Cortex of kidney (tissue), 1 donor: ENCODE measurements at places on chromosomes 5 and 9.

GRCh38 chr9:79477955-79478771 lies 93.6 kb upstream of the TLE4 start:
- DNase-seq = no peak

DNA sequence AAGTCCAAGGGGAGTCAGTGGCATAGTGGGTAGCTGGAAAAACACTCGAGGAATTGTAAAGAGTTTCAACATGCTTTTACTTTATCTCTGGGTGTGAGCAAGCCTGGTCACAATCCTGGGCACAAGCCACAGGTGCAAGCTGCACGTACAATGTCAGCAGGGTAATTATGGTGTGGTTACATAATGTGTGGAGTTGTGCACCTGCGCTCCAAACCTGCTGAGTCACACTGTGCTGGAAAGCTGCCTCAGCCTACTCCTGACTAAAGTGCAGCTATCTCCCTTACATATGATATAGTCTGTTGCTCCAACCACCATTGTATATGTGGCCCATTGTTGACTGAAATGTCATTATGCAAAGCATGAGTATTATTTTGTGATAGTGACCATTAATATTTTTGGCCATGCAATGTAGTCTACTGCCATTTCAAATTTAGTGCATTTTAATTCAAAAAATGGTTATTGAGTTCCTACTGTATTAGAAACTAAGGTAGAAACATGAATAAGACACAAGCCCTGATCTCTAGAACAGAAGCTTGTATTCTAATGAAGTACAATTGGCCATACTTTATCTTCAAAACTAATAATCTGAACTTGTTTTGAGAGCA lies 160.9 kb upstream of the SLC30A5 start:
- DNase-seq = no peak

- no peak for DNase-seq
Measured at GRCh38 chr9:24041160-24041690, 215.2 kb upstream of the ELAVL2 start.

DNA sequence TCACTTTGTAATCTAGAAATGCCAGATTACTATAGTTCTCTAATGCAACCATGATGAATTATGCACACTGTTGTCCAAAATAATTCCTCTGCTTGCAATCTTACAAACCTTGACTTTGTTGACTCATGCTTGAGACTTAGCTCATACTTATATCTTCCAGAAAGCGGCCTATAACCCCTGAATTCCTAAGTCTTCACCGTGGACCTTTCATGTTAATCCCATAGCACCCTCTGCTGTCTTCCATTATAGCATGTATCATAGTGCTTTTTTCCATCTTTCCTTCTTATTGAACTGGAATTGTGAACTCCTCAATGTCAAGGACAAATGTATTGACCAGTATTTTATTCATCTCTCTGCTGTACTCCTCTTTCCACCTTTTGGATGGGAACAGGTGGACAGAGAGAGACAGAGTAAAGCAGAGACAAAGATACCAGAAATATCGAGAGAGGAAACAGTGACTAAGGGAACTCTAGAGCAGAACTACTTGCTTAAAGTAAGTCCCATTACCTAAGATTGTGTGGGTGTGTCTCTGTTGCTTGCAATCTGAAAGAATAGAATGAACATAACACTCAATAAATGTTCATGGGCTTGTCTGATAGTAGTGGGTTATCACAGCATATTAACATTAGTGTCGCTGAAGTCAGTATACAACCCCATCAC lies 110.0 kb downstream of the LURAP1L start:
- no peak for DNase-seq

DNA sequence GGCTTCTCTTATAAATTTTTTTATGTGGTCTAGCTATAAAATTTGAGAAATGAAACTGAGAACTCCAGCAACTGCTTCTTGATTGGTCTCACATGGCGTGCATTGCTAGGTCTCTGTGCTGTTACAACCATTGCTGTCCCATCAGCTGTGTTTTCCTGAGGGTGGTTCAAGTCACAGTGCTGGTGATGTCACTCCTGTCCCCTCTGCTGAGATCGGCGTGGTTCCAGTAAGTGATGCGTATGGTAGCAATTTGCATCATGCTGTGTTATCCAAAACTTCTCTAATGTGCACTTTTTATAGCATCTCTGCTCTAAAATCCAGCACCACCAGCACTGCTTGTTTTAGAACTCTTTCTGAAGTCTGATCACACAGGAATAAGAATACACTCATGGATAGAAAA lies 112.6 kb upstream of the ZNF608 start:
- DNase-seq = no peak

GRCh38 chr5:80629281-80629680 lies 25.2 kb upstream of the MSH3 start:
- DNase-seq = no peak

DNA sequence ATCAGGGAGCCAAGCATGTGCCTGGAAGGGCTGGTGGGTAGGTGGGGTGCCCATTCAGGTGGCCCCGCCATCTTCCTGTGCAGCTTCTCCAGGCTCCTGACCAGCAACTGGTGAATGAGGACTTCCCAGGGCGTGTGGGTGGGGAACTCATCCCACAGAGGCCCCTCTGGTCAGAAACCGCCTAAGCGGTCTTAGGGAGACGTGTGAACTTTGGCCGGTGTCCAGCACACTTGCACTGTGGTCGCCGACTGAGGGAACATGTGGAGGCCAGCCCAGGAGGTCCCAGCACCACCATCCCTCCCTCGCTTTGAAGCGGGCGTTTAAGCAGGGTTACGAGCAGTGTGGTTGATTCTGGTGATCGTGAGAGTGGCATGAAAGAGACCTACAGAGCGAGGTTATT lies 77.8 kb downstream of the MVB12B start:
- DNase-seq = no peak

GRCh38 chr9:113800276-113800675 lies 75.8 kb upstream of the ZNF618 start:
- no peak for DNase-seq

- DNase-seq = no peak
Measured at GRCh38 chr5:92640340-92640739, 940.7 kb downstream of the NR2F1-AS1 start.

DNA sequence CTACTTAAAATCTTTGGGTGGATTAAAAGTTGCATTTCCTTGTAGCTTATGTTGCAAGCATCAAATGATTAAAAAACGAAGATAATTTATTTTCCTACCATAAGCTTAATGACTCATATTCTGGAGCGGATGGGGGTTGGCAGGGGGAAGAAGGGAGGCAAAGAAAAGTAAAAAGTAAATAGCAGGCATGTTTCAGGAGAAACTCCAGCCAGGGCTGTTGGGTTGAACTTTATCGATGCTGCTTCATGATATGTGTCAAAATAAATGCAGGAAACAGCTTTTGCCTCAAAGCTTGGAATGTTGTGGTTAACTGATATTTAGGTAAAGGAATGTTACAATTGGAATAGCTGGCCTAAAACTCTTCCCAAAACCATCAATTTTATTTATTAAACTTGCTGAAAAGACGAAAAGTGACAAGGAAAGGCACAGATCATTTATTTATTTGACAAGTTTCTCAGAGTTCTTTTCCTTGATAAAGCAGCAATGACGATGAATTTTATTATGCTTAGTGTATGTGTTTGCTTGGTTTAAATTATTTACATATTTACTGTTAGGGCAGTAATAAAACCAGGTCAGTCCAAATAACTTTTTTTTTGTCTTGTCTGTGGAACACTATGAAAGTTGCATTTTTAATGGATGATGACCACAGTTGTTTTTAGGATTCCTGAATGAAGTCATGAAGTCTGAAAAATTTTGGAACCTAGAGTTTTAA lies 177.9 kb downstream of the PCSK1 start:
- DNase-seq = no peak

DNA sequence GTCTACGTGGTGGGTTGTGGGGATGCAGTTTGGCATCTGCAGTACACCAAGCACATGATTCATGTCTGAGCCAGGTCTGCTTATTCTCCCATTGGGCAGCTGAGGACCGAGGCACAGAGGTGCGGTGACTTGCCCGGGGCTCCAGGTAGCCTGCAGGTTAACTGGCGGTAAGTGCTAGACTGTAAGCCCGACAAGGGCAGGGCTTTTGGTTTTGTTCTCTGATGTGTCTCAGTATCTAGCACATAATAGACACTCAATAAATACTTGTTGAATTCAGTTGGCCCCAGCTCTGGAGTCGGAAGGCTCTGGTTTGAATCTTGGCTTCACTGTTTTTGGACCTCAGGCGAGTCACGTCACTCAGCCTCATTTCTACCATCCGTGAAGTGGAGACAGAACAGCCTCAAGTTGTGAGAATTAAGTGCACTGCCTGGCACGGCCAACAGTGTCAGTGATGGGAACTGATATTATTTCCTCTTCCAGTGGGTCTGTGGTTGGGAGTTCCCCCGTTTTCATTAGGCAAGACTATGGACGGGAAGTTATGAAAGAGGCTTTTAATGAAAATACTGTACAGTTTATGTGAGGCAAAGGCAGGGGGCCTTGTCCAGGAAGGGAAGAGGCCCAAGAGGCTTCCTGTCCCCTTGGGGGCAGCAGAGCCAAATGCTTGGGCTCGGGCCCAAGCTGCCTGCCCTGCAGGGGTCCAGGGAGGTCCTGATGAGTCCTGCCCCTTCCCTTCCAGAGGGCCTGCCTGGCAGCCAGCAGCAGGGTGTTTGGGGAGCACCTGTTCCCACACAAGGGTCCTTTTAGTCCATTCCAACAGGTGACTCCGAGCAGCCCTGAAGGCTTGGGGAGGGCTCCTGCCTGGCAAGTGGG lies 3.3 kb downstream of the PRELID1 start:
- no peak for DNase-seq

DNA sequence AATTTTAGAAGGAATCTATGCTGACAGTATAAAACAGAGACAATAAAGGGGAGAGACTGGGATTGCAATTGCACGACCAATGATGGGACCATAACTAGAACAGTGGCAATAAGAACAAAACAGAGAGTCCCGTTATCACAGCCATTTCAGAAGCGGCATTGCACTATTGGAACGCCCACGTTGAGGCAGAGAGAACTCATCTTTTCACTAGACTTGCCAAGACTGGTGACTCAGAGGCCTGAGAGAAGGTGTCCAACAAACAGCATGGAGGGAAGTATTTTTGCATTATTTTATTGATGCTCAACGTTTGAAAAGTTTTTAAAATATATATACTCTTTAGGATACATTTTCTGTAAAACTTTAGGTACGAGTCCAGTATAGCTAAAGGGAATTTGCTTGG lies 737.7 kb downstream of the TLE1 start:
- no peak for DNase-seq

DNA sequence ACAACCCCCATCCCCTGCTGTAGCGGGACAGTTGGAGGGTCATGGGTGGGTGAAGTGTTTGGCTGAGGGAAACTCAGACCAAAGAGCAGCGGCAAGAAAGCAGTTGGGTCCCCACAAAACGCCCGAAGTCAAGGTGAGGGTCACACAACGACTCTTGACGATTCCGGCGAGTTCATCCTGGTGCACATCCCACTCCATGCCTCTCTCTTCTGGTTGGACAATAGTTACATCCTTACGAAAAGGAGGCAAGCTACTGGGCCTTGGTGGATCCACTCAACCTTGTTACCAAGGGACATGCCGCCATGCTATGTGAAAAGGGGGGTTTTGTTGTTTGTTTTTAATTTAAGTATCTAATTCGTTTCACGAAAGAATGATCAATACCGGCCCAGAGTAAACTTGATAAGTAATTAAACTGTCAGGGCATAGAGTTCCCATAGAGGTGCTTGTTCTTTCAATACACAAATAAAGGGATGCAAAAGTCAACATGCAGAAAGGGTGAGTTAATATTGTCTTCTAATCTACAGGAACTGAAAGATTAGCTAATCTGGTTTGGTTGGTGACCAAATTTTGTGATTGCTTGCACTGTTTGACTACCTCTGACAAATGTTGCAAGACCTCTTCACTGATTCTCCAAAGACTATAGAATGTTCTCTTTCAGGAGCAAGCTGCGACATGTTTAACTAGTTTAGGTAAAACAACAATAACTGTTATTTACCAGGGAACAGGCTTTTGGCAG lies 732 bp upstream of the SMIM15 start:
- DNase-seq = no peak

GRCh38 chr9:70814597-70814996 lies 306.8 kb downstream of the TRPM3 start:
- DNase-seq = no peak

DNA sequence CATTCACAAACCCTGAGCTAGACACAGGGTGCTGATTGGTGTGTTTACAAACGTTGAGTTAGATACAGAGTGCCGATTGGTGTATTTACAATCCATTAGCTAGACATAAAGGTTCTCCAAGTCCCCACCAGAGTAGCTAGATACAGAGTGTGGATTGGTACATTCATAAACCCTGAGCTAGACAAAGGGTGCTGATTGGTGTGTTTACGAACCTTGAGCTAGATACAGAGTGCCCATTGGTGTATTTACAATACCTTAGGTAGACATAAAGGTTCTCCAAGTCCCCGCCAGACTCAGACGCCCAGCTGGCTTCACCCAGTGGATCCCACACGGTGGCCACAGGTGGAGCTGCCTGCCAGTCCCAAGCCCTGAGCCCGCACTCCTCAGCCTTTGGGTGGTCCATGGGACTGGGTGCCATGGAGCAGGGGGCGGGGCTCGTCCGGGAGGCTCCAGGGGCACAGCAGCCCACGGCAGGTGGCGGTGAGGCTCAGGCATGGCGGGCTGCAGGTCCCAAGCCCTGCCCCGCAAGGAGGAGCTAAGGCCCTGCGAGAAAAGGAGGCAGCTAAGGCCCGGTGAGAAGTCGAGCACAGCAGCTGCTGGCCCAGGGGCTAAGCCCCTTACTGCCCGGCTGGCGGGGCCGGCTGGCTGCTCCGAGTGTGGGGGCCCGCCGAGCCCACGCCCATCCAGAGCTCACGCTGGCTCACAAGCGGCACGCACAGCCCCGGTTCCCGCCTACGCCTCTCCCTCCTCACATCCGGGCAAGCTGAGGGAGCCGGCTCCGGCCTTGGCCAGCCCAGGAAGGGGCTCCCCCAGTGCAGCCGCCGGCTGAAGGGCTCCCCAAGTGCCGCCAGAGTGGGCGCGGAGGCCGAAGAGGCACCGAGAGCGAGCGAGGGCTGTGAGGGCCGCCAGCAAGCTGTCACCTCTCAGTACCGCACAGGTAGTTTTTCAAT lies 1039.2 kb upstream of the CDH9 start:
- no peak for DNase-seq

GRCh38 chr9:89768650-89769071 lies 163.8 kb downstream of the GADD45G start:
- no peak for DNase-seq

GRCh38 chr5:73792687-73793320 lies 166.8 kb downstream of the ARHGEF28 start:
- no peak for DNase-seq

GRCh38 chr9:129223551-129224208 lies 45.6 kb upstream of the IER5L start:
- no peak for DNase-seq

- no peak for DNase-seq
Measured at GRCh38 chr5:164504141-164504772, 998.8 kb downstream of the MAT2B start.

- no peak for DNase-seq
Measured at GRCh38 chr5:6710070-6710469, 3.2 kb upstream of the TENT4A start.

- DNase-seq = no peak
Measured at GRCh38 chr5:13662626-13663025, 281.9 kb downstream of the DNAH5 start.

- no peak for DNase-seq
Measured at GRCh38 chr5:170355601-170356098, 33.5 kb downstream of the KCNMB1 start.

GRCh38 chr9:134945509-134946275 lies 28.0 kb upstream of the FCN1 start:
- no peak for DNase-seq
